ENCODE measurements at places on chromosomes 3 and 15. TPM values are rescaled to one million over a fixed set of nuclear protein-coding genes. Genes with fewer than 3 reads are reported as not detected.
A peak's percentile ranks its signal among the peaks of the same experiment; 100 is the strongest.

Gene C3orf22
- total RNA-seq: not detected

Gene ACVR2B
- total RNA-seq: 6.9 TPM

Gene MANF
- 108 TPM for total RNA-seq

Gene TMEM39A
- 26.9 TPM for total RNA-seq

Gene UQCC5
- 13.1 TPM for total RNA-seq

Gene SLC9A9
- total RNA-seq: 0.33 TPM

DNA sequence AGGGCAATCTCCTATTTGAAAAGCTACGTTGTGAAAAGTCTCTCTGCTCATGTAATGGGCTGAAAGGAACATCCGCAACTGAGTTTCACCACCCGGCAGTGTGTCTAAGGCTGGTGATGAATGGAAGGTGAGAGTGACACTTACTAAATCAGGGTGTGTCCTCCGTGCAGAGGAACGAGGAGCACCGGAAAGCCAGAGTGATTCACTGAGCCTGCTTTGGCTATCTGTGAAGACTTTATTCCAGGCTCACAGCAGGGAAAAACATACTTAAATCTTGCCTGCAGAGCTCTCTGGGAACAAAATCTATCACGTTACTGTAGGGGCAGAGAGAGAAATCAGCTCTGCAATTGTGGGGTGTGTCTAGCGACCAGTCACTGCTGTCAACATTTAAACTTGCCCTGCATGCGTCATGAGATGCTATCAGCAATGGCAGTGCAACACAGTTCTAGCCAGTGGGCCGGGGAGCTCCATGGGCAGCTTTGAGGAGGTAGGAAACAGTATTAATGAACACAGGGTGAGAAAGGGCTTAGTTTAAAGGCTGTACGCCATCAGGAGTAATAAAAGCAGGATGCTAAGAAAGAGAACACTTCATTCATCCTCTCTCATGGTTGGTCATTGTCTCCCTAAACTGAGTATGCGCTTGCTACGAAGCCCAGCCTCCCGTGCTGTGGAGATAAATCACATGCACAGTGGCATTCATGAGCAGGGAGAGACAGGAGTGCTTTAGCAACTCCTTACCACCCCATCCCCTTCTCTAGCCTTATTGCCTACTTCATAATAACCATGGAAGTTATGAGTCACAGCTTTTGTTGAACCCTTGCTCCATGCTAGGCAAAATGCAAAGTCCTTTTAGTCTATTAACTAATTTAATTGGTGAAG is 542.7 kb upstream of the ADAMTS9 start:
- no peak for DNase-seq

DNA sequence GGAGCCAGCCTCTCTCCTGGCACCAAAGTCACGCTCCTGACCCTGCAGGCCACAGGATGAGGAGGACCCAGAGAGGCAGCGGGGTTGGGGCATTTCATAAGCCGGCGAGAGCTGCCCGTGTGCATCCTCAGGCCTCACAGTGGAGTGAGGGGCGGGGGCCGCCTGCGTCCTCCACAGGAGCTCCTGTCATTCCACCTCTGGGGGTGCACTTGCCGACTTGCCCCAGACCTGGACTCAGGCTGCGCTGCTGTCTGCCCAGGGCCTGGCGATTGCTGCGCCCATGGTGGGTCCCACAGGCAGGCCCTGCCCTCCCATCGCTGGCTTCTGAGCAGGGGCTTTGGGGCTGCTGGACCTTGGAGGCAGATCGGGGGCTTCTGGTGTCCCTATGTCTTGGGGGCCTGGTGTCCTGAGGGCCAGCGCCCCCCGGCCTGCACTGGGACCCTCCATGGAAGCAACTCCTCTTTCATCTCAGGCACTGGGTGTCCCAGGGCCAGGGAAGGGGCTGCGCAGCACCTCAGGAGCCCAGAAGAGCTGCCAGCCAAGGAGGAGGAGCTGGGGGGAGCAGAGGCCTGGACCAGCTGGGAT is 184.0 kb downstream of the GOLGA6L6 start:
- DNase-seq: no peak

DNA sequence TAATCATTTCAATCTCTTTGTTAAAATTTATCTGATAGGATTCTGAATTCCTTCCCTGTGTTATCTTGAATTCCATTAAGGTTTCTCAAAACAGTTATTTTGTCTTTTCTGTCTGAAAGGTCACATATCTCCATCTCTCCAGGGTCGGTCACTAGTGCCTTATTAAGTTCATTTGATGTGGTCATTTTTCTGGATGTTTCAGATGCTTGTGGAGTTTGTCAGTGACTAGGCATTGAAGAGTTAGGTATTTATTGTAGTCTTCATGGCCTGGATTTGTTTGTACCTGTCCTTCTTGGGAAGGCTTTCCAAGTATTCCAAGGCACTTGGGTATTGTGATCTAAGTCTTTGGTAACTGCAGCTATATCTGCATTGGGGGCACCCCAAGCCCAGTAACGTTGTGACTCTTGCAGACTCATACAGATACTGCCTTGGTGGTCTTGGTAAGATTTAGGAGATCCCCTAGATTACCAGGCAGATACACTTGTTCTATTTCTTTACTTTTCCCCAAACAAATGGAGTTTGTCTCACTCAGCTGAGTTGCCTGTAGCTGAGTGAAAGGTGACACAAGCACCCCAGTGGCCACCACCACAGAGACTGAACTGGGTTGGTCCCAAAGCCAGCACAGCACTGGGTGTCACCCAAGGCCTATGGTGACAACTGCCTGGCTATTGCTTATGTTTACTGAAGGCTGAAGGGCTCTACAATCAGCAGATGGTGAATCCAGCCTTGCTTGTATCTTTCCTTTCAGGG is 18.9 kb upstream of the SLC27A2 start:
- DNase-seq: no peak

- DNase-seq: peak; percentile 64
Measured at GRCh38 chr15:76904461-76905012, 603 bp downstream of the SCAPER start.

GRCh38 chr3:54021071-54021470 is 101.3 kb upstream of the CACNA2D3 start:
- DNase-seq: no peak

DNA sequence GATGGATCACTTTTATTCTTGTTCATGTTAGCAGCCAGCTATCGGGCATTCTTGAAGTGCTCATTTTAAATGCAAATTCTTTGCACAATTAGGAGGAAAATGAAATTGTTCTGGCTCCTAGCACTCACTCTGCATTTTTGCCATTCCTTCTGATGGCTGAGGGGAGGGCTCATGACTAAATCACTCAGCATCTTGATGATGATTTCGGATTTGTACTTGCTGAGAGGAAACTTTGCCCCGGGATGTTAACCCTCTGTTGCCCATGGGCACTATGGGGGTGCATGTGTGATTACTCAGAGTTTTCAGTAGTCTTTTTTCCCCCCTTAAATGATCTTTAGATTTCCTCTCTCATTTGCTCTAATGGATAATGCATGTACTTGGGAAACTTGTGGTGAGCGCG is 299.6 kb upstream of the C2CD4B start:
- DNase-seq: no peak

GRCh38 chr3:115187149-115187757 is 40.2 kb upstream of the ZBTB20 start:
- no peak for DNase-seq

DNA sequence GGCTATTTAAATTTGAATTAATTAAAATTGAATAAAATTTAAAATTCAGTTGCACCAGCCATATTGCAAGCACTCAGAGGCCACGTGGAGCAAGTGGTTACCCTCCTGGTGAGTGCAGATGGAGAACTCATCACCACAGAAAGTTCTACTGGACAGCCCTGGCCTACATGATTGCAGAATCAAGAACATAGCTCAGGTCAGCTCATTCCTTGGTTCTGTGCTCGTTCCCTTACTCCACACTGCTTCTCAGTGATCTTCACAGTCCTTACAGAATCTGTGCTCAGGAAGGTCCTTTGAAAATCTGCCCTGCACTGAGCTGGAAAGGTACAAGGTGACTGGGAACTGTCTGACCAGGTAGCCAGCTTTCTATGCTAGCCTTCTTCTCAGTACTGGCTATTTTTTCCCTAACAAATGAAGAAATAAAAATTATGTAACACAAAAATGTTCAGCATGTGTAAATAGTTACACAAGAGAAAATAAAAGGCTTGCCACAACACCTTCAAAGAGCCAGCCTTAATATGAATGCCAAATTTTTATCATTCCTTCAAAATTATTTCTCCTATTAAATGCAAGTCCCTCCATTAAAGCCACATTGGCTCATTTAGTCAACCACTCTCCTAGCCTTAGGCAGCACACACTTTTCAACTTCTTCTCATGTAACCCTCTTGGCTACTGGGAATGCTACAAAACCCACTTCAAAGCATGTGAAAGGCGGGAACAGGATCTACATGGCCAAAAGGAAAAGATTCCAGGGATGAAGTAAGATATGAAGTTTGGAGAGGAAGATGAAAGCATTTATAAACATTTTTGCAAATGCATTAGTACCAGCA is 326.4 kb upstream of the WNT5A start:
- no peak for DNase-seq

Gene GRAMD2A
- total RNA-seq: not detected

Gene GALNT15
- not detected for total RNA-seq

GRCh38 chr15:65376767-65377104 is 1.1 kb downstream of the IGDCC3 start:
- peak; percentile 23 for DNase-seq

GRCh38 chr3:170178651-170179050 is 2.9 kb downstream of the PHC3 start:
- DNase-seq: peak; percentile 68

Gene RTP1
- not detected for total RNA-seq

GRCh38 chr3:117490716-117491115 is 781.1 kb downstream of the TUSC7 start:
- DNase-seq: no peak

Gene LRTM1
- not detected for total RNA-seq

DNA sequence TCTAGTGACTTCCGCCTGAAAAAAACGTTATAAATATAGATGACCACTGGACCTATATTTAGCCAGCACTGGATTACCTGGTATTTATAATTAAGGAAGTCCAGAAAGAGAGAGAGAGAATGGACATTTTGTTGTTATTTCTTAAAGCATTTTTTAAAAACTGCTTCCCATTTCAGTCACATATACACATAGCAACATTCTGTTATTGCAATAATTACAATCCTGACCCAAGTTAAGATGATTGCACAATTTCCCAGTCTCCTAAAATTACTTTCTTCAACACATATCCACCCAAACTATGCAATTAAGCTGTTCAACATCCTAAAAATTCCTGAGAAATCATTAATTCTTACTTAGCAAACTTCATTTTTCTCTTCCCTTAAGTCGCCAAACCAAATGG is 37.7 kb downstream of the PCSK6 start:
- no peak for DNase-seq

DNA sequence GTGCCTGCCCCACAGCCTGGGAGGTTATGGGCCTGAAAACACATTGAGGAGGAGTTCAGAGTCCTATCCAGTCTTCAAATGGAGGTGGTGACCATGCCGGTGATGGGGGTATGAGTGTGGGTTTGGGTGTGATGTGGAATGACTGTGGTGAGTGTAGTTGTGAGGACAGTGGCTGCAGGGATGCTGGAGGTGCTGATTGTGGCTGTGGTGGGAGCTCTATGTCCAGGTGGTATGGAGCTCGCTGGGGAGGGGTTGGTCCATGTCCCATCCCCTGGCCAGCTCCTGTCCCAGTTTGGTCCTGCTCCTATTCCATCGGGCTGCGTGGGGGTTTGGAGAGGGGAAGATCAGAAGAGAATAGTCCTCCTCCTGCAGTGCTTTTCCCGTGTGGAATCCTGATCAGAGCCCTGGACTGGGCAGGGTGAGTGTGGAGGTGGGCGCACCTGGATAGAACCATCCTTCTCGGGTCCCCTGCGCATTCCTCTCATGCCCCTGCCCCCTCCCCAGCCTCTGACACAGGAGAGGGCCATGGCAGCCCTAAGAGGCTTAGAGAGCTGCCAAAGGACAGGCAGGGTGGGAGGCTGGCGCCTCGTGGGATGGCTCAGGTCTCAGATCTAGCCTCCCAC is 23.0 kb upstream of the GOLGA6C start:
- DNase-seq: no peak

- DNase-seq: peak; percentile 53
Measured at GRCh38 chr15:60520013-60520824, 41.3 kb upstream of the ICE2 start.

GRCh38 chr3:4850211-4850927 is 128.9 kb upstream of the BHLHE40 start:
- peak; percentile 88 for DNase-seq

Gene SH3GL3
- total RNA-seq: not detected

Gene SERINC4
- total RNA-seq: 0.15 TPM

Gene EFCC1
- total RNA-seq: 0.10 TPM

DNA sequence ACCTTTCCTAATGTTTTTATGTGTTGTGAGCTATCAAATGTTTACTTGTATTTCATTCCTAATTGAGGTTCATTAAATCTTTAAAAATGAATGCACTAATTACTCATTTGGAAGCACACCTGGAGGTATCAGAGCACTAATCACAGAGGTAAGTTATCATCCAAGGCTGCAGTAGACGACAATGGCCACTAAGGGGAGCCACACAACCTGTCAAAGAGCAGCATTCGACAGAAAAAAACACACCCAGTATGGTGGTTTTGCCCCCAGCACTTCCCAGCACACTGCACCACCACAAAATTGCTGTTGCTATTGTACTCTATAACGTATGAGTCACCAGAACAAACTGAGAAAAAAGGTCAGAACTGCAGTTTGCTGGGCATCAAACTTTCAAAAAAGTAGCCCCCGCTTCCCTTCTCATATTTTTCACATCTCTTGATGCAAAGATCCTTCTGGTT is 205.9 kb upstream of the IGF1R start:
- DNase-seq: peak; percentile 83

- DNase-seq: no peak
Measured at GRCh38 chr3:15094187-15094875, 4.6 kb downstream of the RBSN start.

DNA sequence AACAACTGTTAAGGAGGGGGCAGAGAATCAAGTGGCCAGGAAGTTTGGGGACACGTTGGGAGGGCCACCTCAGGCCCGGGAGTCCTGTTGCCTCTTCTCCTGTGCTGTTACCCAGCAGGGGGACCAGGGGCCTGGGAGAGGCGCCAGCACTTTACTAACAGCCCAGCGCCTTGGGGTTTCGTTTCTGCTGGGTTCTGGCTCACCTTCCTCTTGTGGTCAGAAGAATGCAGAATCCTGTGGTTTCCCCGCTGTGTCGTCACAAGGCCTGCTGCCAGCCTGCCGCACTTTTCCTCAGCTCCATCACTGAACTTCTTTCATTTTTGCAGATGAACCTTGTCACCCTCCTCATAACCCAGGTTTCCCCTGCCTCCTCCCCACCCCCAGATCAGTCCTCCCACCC is 67.7 kb downstream of the SLC30A4 start:
- DNase-seq: peak; percentile 82

Gene ZNF80
- total RNA-seq: 0.67 TPM

Gene FGF12
- not detected for total RNA-seq

DNA sequence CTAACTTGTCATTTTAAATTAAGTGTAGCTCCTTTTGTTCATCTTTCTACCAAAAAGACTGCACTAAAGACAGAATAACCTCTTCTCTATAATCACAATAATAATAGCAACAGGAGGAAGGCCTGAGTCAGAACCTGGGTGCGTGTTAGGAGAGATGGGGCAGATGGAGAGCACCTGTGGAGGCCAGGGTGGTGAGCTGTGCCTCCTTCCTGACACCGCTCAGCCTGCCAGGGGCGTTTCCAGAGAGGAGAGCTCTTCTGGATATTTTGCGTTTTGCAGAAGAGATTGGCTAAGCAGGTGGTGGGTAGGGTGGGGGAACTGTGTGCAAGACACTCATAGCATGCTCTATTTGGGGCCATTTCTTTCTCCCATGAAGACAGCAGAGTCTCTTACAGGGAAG is 83.5 kb downstream of the MEGF11 start:
- DNase-seq: no peak

- no peak for DNase-seq
Measured at GRCh38 chr3:194072691-194073279, 63.2 kb upstream of the HES1 start.

Measured in activated naive CD4-positive, alpha-beta T cell treated with anti-CD3 and anti-CD28 coated beads for 36 hours (primary cell).